ENCODE measurements at places on chromosomes 5 and 9.

DNA sequence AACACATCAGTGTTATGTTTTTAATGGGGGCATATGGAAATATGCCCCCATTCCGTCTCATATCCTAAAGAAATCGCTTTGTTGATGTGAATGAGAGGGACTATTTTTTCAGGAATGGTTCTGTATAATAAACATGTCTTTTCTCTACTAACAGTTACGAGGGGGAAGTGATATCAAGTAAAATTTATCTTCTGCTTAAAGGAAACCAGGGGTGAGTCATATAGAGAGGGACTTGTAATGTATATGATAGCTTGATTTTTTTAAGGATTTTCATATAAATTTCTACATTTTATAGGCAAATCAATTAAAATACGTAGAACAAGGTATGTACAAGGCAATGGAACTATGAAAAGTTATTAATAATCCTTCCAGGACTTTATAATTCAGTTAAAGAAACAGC, 207.1 kb downstream of the SEMA5A start:
- DNase-seq: no peak

DNA sequence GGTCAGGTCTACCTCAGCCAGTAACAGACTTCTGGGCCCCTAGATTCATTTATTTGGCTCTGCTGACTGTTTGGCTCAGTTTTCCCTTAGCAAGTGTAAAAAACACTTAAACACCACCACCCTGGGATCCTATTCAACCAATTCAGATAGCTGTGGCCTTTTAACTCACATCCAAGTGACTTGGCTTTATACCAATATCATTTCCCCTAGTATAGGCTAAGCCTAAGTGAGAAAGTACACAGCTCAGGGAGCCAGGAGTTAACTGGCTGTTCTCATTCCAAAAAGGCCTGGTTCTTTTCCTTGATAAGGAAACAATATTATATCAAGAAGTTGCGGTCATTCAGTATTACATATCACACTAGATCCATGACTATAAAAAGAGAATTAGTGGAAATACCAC, 163.5 kb downstream of the ARL15 start:
- no peak for DNase-seq

DNA sequence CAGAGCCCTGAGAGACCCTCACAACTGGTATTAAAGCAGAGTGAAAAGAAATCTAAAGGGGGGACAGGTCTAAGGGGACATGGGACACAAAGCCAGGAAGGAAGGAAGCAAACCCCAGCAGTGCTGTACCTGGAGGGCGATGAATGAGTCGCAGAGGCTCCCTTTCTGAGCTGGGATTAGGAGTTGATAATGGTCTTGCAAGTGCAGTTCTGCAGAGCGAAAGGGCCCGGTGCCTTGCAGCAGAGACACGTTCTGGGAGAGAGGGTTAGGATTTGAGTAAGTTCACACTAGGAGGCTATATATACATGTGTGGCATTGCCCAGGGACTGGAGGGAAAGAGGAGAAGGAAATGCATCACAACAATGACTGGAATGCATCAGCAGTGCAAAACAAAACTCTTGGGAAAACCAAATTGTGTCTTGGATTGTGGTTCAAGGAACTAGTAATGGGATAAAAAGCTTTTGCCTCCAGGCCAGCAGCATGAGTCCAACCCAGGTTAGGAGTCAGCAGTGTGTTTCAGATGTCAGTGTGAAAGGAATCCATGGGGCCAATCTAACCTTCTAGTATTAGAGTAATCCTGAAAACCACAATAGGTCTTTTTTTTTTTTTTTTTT, 38.8 kb upstream of the LIFR start:
- DNase-seq: no peak

- peak; percentile 27 for DNase-seq
These were observed 120.0 kb upstream of the CACNA1B start for GRCh38 chr9:137757613-137758029.

DNA sequence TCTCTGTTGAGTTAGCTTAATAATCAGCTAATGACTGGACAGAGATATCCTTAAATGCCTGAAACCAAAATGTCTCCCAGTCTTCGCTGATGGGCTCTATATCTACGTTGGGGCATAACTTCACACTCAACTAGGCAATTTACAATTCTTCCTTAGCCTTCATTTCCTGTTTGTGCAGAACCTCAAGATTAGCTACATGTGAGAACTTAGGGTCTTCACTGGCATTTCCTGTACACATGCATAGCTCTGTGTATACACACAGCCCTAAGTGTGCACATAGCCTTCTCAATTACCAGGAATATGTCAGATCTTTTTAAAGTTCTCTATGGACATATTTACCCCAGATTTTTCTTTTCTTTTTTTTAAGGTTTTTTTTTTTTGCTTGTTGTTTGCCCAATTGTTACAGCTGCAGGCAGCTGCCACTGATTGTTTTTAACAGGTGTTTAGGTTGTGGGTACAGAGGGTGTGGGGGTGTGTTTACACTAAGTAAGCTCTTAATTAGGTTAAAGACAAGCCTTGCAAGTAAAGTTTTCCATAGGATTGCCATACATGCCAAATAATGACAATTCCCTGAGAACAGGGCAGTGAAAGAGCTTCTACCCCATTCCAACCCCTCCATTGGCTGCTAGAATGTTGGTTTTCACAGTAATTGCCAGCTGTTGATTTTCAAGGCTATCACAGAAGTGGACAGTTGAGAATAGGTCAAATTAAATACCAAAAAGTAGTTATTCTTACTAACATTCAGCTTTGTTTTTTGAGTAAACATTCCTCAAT, 441.0 kb downstream of the TLE4 start:
- no peak for DNase-seq

DNA sequence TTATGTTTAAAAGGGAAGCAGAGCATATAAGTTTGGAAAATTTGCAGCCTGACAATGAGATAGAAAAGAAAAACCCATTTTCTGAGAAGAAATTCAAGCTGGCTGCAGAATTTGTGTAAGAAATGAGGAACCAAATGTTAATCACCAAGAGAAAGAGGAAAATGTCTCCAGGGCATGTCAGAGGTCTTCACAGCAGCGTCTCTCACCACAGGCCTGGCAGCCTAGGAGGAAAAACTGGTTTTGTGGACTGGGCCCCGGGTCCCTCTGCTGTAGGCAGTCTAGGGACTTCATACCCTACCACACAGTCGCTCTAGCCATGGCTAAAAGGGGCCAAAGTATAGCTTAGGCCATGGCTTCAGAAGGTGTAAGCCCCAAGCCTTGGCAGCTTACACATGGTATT, 32.1 kb upstream of the HSD17B4 start:
- no peak for DNase-seq

- no peak for DNase-seq
These were observed 131.1 kb upstream of the ICE1 start for GRCh38 chr5:5291357-5291756.

DNA sequence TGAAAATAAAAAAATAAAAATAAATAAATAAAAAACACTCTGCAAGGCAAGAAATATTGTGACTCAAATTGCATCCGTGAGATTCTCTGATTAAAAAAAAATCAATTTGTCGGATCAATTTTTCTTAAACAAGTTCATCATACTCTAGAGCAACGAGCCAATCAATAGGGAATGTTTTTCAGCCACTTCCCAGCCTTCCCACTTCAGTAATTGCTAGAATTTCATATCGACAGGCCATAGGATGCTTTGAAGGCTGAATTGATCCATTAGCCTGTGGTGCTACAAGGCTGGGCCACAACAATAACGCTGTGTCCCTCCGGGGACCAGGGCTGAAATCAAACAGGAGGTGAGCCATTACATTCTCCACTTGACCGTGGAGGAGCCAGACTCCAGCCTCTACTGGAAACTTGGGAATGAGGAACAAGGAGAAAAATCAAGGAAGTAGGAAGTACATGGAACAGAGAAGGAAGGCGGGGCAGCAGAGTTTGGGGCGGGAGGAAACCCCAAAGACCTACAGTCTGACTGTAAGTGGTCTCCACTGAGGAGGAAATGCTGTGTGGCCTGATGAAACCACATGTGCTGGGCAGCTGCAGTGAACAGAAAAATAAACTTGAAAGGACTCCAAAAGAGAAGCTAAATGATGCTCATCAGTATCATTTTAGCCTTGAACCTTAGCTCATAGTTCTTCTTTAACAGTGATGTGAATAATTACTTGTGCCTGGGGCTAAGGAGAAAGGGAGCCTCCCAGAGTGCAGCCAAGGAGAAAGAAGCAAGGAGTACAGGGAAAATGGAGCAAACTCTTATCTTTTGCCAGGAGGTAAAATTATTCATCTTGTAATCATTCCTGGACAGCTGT, 308.6 kb downstream of the TLE1 start:
- no peak for DNase-seq

GRCh38 chr9:114229295-114229694, 74.0 kb downstream of the COL27A1 start:
- no peak for DNase-seq

GRCh38 chr9:98864281-98865174, 57.1 kb downstream of the GALNT12 start:
- DNase-seq: no peak

GRCh38 chr5:16792598-16793275, 143.4 kb downstream of the MYO10 start:
- DNase-seq: no peak

DNA sequence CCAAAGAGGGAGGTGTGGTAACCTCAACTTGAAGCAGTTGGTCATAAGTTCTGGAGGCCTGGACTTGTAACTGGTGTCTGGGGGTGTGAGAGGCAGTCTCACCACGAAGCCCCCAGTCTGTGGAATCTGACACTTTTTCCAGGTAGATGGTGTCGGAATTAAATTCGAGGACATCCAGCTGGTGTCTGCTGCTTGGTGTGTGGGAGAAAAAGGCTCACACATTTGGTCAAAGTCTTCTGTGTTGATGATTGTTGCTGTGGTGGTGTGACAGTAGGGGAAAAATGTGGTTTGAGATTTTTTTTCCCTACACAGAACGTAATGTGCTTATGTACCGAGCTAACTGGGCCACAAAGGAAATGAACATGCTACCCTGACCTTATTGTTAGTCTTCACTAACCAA, 251.9 kb downstream of the MAT2B start:
- no peak for DNase-seq

DNA sequence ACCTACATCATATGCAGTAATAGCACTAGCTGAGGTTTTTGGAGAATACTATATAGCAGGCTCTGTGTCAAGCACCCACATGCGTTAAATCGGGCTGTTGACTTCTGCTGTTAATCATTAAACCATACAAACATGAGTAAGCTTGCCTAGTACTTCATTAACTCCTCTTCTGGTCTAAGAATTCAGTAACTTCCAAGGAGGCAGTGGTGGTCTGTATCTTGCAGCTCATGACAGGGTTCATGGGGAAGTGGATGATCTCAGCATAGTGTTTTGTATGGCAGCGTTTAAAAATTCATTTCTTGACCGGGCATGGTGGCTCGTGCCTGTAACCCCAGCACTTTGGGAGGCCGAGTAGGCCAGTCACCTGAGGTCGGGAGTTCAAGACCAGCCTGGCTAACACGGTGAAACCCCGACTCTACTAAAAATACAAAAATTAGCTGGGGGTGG, at the start of gene HAVCR1:
Gene HAVCR1 (minus strand): TSS at position 24 of the 447 bp plus-strand sequence. CDS start 1,173 bp downstream, outside the sequence.
- DNase-seq: no peak

DNA sequence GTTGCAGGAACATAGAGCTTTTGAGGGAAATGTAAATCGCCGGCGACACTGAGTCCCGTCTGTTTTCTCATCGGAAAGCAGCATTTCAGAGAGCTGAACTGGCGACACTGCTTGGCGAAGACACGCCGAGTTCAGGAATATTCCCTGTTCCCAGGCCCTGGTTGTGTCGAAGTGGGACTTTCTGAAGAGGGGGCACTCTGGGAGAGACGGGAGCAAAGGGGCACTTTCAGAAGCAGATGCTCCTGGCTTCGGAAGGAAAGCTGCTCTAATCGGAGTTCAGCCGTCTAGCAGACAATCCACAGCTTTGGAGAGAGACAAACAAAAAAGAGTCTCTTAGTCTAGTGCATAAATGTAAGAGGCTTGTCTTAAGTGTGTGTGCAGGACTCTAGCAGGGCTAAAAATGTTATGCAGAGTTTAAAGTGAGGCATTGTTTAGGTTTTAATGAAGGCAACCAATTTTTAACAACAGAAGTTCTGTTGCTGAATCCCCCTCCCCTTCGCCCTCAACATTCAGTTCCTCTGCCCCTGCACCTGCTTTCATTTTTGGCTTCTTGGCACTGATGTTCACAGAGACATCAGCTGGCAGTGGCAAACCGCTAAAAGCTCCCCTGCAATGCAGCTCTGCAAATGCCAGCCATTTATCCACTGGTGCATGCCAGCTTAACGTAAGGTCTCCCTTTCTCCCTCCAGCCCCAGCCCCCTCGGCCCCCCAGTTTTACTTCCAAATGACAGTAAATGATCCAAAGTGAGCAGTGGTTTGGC, 289.5 kb upstream of the MPDZ start:
- no peak for DNase-seq
